ENCODE measurements at places on chromosomes 5 and 9.

GRCh38 chr5:103373597-103374472 is 115.3 kb downstream of the MACIR start:
- DNase-seq = no peak

DNA sequence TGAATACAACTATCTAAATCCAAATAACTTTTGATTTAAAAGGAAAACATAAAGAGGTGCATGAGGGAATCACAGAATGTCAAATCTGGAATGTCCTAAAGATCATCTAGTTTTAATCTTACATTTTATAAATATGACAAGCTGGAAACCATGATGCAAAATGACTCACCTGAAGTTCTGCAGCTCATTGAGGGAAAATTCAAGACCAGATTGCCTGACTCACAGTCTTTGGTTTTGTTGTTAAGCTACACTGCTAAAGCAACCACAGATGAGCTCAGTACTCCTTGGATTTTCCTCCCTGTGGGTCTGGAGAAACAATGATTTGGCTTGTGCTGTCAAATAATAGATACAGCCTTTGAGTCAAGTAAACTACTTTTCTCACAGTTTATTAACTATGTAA is 19.1 kb upstream of the EDIL3 start:
- DNase-seq = no peak

DNA sequence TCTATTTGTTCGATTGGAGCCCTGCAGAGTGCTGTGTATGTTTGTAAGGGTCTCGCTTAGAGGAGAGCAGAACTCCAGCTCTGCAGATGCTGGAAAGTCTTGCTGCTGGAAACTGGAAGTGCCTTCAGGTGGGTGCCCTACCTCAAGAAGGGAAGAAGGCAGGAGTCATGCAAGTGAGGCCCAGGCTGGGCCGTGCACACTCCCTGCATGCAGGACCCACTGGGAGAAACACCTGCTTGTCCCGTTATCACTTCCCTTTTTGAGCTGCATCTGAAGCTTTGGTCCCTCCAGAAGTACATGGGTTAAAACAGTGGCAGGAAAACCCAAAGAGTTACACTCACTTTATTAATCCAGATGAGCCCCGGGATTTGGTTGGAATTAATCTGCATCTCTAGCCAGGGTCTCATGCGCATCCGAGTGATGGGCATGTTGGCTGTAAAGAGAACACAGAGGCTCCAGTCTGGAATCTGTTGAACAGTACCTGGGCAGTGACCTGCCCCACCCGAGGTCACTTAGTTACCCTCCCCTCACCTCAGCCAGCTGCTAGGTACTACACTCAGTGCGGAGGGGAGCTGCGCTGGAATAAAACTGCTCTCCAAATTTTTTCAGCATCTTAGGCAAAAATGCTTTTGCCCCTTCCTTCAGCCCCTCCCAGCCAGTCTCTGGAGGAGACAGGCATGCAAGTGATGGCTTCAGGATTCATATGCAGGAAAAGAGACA is 1.4 kb downstream of the IRF1 start:
- DNase-seq = no peak

GRCh38 chr5:3277590-3278196 is 317.9 kb upstream of the IRX1 start:
- DNase-seq = no peak

GRCh38 chr5:145587710-145588109 is 247.4 kb downstream of the PRELID2 start:
- DNase-seq = no peak

- DNase-seq = no peak
Measured at GRCh38 chr5:40501711-40502444, 177.8 kb upstream of the PTGER4 start.

DNA sequence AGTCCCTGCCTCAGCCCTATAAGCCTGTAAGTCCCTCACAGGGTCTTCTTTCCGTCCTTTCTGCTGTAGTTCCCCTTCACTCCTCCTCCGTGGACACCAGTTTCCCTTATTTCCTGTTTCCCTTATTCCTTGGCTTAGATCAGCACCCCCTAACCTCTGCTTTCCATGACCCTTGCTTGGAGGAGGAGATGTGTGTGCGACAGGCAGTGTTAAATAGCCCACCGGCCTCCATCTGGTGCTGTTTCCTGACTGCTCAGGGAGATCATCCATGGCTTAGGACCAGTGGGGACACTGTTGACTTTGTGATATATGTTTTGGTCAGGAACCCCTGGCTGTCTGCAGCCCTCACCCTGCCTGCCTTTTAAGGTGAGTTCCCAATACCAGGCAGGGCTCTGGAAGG is 34.1 kb upstream of the PSD2 start:
- DNase-seq = no peak

GRCh38 chr9:123360161-123361085 is 4.4 kb downstream of the CRB2 start:
- DNase-seq = peak; percentile 18
